ENCODE measurements at places on chromosomes 4 and X.

DNA sequence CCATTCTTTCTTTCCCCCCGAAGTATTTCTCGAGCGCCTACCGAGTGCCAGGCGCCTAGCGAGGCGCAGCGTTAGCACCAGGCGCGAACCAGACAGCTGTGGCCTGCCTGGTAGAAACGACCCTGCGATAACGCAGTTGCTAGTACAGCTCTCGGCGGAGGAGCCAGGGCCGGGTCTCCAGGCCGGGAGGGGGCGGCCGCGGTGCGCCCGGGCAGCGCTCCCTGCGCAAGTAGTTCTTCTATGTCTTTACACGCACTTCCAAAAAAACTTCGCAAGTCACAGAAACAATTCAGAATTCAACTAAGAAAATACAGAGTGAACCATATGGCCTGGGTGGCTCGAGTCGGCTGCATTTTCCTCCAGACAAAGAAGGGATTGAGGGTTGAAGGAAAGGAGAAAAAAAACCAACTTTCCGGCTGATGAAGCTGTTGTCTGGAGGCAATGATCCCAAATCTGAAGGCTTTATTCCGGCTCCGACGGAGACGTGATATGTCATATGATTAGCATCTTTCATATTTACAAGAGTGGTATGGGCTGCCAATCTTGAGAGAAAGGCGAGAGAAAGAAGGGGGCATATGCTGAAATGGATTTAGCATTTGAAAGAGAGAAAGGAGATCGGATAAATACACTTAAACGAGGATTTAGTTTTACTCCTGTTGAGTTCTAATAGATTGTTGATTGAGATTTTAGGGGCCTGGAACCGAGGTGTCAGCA is 7.2 kb upstream of the NEUROG2 start:
- peak; percentile 8 for DNase-seq

DNA sequence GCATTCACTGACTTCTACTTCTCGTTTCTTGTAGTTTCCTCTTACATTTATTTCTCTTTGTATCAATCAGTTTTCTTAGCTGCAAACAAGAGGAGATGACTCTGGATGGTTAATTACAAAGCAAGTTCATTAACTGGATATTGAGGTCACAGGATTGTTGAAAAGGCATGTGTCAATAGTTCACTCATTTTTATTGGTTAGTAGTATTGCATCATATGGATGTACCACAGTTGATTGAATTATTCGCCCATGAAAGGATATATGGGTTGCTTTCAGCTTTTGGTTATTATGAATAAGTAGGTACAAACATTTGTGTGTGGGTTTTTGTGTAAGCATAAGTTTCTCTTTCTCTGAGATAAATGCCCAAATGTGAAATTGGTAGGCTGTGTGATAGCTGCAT is 21.8 kb upstream of the ARHGEF6 start:
- DNase-seq: no peak

DNA sequence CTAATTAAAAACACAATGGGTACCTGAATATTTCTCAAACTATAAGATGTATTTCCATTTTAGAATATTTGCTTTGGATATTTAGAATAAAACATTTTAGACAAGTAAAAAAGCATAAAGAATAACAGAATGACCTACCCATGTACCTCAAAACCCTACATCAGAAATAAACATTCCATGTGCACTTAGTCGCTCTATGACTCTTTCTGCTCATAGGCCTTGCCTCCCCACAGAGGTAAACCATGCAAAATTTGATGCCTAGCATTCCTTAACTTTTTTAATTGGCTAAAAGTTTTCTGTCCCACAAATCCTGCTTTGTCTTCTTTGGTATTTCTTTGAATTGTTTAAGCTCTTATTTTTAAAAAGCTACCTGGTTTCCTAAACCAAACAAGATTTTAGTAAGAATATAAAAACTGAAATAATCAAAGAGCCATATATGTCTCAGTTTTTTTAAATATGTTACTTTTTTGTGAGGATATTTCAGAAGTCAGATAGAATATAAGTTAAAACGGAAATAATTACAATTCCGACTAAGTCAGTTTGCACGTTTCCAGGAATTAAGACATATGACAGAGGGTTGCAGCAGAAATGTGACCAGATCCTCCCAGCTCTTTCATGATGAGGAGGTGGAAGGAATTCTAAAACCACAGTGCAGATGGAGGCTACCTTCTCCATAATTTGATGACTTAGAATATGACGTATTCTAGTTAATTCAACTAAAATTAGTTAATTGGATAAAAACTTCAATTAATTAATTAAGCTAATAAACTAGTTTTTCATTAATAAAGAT is 102.5 kb downstream of the FIP1L1 start:
- no peak for DNase-seq

GRCh38 chr4:90842960-90843359 is 715.8 kb downstream of the CCSER1 start:
- DNase-seq: no peak

DNA sequence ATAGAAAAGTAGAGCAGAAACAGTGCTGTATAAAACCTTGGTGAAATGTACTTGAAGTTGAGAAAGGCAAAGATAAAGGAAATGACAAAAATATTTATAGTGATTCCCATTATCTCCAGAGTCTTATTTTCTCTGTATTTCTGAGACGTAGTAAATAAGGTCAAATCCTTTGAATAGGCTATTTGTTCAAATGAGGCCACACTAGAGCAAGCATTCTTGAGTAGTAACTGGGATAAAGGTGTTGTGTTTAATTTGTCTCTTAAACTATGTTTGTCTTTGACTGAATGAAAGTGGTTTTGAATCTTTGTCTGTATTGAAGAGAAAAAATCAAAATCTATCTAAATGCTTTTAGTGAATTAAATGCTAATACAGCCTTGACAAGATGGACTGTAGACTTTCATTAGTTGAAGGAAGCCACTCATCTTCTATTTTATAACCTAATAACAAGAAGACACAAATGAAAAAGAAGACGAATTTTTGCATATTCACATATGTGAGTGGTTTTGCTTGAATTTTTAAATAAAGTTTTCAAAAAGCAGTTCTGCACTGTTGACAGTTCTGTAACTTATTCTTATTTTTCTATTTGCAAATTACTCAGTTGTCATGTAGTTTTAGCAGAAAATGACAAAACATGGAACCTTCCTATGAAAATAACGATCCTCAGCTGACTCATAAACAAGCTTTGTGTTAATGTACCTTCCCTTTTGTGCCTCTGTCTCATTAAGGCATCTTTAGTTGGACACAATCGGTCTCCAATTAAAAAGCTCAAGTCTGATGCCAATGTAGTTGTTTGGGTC is 94.8 kb upstream of the PCDH18 start:
- DNase-seq: no peak

DNA sequence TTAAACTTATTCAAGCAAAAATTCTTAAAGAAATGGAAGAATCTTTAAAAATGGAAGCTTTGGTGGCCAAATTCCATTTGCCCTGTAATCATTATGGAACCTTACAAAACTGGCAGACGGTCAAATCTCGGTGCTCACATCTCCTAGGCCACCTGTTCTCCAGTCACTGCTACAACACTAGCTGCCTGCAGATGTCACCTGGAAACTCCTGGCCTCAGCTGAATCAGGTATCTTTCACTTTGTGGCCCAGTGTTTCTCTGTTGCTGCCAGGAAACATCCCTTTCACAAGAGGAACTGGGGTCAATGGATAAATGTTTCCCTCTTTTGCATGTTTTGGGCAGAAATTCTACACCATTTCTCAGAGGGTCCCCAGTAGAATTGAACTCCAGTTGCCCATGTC is 4.2 kb upstream of the CXCL3 start:
- no peak for DNase-seq

DNA sequence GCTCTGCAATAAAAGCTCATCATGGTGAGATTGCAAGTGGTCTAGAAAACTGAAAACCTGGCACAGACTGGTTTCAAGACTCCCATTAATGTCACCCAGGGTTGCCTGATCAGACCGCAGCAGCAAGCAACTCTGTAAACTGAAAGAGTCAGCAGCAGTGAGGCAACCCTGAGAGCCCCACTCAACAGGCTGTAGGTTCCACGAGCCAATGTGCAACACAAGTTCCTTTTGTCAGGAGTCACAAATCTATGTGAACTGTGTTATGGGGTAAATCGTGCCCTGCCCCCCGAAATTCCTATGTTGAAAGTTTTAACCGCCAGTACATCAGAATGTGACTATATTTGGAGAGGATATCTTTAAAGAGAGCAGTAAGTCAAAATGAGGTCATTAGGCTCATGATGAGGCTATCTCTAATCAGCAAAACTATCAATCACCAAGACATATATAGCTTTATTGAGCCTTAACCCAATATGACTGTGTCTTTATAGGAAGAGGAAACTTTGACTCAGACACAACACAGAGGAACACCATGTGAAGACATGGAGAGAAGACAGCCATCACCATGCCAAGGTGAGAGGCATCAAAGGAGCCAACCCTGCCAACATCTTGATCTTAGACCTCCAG is 94.0 kb downstream of the FBXO8 start:
- no peak for DNase-seq

- DNase-seq: no peak
Observed at GRCh38 chr4:26766141-26766540, 94.5 kb upstream of the STIM2 start.

- DNase-seq: no peak
Observed at GRCh38 chr4:7838136-7838782, 101.4 kb downstream of the AFAP1 start.

- no peak for DNase-seq
Observed at GRCh38 chrX:71082822-71083221, 12.8 kb upstream of the FOXO4 start.

DNA sequence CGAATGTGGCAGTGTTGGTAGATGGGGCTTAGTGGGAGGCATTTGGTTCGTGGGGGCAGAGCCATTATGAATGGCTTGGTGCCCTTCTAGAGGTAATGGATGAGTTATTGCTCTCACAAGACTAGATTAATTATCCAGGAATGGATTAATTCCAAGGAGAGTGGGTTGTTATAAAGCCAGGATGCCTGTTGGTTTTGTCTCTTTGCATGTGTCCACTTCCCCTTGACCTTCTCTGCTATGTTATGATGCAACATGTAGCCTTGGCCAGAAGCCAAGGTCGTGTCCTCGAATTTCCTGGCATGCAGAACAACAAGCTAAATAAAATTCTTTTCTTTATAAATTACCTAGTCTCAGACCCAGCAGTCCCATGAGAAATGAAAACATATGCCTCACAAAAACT is 111.2 kb upstream of the PLS3 start:
- no peak for DNase-seq

DNA sequence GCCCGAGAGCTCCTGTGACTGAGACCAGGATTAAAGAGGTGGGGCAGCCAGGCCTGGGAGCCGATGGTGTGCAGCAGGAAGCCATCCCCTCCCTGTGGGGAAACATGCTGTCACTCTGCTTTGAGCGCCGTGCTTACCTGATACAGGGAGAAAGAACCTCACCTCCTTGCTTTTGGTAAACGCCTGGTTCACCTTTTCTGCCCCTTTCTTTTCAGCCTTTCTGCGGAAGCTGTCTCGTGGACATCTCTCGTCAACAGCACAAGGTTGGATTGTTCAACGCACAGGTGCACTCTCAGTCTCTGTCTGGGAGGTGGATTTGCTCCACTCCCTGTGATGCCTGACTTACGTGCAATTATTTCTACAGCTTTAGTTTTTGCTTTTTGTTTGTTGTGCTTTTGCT is 12.0 kb downstream of the ZFYVE28 start:
- no peak for DNase-seq

- DNase-seq: no peak
Observed at GRCh38 chr4:19224820-19225219, 1026.9 kb upstream of the SLIT2 start.

- DNase-seq: no peak
Observed at GRCh38 chr4:189850239-189850856, 90.3 kb upstream of the FRG1 start.

DNA sequence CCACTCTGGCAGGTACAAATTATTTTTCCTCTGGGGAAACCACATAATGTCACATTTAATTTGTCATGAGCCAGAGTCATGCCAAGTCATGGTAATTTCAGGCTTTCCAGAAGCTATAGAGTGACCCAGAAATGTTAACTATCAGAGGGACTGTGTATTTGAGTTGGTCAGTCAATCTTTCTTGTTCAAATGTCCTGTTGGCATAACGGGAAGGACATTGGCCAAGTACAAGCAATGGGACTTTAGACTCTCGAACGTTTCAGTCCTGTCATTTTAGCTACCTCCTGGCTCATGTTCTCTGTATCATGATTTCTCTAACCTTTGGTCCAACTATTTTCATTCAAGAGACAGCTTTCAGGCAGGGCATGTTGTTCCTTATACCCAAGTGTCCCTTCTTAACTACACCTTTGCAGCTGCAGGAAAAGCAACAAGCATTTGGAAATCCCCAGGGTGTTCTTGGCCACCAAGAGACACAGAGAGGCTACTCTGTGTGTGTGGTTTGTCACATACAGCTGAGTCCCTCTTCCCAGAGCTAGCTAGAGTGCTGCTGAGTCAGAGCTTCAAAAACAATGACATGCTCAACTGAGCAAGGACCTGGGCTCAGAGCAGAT is 142.6 kb downstream of the EGF start:
- DNase-seq: no peak

GRCh38 chr4:53905941-53906377 is 158.4 kb downstream of the CHIC2 start:
- DNase-seq: no peak

GRCh38 chr4:15003891-15004738 is 1.8 kb downstream of the CPEB2 start:
- DNase-seq: no peak

DNA sequence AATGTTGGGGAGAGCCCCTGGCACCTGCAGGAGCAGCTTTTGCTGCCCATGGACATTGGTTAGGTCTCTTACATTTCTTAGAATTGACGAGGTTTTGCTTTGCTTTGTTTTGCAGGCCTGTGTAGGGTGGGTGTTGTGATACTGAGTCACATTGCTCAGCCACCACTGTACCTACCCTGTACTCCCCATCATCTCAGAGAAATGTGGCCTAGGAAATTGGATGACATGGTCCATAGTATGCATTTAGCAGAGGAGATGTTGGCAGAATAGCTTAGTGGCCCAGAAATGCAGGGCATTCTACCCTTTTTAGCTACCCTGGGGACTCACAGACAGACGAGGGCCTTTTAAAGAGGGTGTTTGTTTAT is 43.7 kb downstream of the IL21 start:
- no peak for DNase-seq

DNA sequence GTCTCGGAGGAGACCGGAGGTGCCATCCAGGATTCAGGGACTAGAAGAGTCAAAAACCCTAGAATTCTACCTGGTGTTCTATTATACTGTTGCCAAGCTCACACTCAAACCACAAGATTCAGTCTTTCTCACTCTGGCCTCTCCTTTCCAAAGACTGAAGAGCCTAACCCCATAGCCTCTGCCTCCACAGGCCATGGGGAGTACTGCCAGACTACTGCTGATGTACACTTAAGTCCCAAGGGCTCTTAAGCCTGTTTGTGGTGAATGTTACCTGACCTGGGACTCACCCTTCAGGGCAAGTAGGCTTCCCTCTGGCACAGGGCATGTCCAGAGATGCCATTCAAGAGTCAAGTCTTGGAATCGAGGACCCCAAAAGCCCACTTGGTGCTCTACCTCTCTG is 58.9 kb upstream of the IRS4 start:
- DNase-seq: no peak

GRCh38 chr4:1511441-1512041 is 105.3 kb upstream of the NKX1-1 start:
- DNase-seq: no peak

DNA sequence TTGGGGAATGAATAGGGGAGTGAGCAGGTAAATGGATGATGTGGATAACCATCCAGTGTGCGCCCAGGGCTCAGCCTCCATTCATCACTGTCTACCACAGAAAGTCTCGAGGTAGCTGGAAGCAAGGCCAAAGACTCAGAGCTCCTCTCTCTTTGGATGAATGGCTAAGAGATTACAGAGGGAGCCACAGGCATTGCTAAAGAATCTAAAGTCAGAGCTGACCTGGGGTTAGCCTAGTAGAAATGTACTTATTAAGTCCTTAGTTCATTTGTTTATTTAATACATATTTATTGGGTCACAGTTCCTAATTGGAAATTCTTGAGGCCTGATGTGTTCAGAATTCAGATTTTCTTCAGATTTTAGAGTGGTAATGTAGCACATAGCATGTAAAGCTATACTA is 88.7 kb upstream of the HPF1 start:
- DNase-seq: no peak

Data from stimulated activated CD8-positive, alpha-beta memory T cell treated with anti-CD3 and anti-CD28 coated beads, Interleukin-4, amount 100 ng/mL, for 4 hours (primary cell).